ENCODE measurements at places on chromosomes 11 and 22. TPM values are rescaled to one million over a fixed set of nuclear protein-coding genes. Genes with fewer than 3 reads are reported as not detected.

The LIF gene
- 14.8 TPM for polyA plus RNA-seq

The RPUSD4 gene
- polyA plus RNA-seq, result 13.3 TPM

The OR8H1 gene
- not detected for polyA plus RNA-seq

The SART1 gene
- polyA plus RNA-seq, result 37.5 TPM

The APOA1 gene
- 5,326 TPM for polyA plus RNA-seq

The TRIM48 gene
- not detected for polyA plus RNA-seq

The MS4A6A gene
- polyA plus RNA-seq, result 1.4 TPM

The MEI1 gene
- polyA plus RNA-seq, result 0.18 TPM

DNA sequence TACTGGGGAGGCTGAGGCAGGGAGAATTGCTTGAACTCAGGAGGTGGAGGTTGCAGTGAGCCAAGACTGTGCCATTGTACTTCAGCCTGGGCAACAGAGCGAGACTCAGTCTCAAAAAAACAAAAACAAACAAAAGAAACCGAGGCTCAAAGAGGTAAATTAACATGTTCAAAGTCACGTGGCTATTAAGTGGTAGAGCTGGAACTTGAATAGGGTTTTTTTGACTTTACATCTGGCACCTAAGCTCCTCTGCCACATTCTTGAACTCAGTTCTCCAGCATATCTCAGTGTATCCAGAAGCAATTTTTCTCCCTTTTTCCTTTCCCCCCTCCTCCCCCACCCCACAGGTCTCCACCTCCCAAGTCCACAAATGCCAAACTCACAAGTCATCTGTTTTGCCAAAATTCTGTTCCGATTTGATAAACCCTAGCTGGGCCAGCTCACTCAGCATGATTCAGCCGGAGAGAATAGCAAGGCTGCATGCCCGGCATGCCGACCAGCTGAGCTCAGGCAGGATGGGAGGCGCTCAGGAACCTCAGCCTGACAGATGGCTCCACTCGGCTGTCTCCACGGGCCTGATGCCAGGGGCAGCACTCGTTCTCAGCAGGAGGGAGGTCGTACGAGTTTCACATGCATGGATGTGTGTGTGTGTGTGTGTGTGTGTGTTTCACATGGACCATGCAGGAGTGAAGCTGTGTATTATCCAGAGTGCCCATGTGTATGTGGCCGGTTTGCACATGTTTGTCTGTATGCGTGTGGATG, 63.2 kb upstream of the RRAS2 start:
- DNase-seq, result peak; percentile 89

DNA sequence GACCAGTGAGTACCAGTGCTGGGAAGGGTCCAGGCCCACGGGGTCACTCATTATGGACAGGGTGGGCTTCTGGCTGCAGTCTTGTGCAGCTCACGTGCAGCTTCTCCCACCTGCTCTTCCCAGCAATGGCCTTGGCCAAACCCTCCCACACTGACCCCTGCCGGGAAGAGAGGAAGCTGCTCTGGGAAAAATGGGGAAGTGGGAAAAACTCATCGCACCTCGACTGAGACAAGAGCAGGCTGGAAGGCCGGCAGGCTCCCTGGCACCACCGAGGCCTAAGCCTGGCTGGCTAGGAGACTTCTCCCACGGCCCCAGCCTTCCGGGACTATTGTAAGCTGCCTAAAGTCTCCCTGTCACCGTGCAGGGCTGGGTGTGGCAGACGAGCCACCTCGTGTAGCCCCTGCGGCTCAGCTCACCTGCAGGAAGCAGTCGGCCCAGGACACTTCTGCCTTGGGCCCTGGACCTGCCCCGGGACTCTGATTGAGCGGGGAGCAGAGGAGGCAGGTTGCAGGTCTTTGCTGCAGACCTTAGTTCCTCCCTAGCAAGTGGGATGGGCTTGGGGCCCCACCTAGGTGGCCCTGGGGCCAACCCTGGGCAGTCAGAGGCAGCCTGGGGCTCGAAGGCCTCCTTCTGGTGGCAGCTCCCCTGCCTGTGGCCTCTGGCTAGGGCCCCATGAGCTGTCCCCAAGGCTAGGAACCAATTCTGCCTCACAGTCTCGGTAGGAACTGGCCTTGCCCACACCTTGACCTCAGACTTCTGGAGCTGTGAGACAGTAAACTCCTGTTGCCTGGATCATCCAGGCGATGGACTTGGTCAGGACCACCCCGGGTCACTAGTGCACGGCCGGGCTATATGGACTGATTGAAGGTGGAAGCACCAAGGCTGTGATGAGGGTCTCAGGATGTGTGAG, 23.1 kb downstream of the MRGPRG start:
- no peak for DNase-seq

DNA sequence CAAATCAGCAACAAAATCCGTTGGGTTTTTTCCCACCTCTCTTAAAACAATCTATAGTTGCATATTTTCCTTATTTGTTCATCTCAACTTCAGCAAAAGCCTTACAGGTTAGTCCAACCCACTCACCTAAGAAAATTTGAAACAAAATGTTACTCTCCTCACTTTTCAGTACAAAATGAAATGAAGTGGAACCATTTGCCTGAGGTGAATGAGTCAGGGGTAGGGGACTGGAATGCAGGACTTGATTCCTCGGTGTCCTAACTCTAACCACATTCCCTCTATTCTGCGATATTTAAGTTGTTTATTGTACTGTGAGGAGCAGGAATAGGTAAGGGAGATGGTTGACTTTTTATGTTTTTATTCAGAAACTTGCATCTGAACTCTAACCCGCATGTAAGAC, 16.4 kb downstream of the ATP5MG start:
- no peak for DNase-seq

- DNase-seq, result no peak
Measured at GRCh38 chr11:119663279-119663678, 65.7 kb downstream of the NECTIN1 start.

DNA sequence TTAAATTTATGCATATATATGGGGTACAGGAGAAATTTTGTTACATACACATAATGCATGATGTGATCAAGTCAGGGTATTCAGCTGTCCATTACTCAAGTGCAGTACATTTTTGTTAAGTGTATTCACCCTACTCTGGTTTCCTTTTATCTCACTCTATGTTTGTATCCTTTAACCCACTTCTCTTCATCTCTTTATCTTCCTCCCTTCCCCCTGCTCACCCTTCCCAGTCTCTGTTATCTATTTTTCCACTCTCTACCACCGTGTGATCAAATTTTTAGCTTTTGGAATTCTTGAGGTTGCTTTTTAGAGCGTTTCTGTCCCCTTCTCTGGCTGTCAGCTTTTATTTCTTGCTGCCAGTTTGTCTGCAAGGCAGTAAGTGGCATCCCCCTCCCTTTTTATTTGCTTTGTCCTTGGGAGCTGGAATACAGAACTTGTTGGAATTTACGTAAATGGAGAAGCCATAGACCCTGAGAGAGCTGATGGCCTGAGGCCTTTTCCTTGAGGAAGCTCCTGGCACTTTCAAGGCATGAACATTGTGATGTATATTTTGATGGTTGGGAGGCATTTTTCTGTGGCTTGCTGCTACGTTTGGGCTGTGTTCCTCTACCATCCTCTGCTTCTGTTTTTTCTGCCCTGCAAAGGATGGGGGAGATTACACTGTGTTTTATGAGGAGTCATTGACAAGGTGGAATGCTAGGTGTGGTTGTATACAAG, 148.6 kb downstream of the LDLRAD3 start:
- DNase-seq, result no peak

DNA sequence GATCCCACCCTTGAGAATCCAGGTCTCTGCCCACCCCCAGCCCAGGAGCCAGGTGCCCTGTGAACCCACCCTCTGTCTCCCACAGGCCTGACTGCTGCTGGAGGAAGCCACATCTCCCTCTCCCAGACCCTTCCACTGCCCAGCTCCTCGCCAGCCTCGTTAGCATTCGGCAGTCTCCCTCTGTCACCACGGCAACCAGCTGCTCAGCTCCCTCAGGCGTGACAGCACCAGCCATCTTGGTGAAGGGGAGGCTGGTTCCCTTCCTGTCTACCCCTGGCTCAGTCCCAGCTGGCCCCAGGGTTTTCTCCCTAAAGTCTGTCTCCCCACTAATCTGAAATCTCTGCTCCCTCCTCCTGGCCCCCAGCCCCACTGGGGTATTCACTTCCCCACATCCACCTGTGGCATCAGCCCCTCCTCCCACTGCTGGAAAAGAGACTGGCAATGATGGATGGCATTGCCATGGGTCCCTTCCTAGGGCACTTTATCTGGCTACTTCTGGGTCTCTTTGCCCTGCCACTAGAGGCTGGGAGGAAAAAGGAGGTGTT, 28.1 kb downstream of the NRXN2 start:
- no peak for DNase-seq

DNA sequence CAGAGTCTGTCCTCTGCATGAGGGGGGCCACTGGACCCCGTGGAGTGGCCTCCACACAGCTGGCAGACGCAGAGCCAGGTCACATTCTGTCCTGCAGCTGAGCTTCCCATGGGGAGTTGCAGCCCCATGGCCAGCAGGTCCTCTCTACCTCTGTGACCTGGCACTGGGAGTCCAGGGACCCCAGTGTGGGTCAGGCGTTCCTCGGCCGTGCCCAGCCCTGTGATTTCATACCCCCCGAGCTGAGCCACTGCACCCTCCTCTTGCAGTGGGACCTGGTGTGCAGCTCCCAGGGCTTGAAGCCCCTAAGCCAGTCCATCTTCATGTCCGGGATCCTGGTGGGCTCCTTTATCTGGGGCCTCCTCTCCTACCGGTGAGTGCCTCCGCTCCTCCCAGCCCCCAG, 32.2 kb upstream of the SLC22A12 start:
- DNase-seq, result no peak

DNA sequence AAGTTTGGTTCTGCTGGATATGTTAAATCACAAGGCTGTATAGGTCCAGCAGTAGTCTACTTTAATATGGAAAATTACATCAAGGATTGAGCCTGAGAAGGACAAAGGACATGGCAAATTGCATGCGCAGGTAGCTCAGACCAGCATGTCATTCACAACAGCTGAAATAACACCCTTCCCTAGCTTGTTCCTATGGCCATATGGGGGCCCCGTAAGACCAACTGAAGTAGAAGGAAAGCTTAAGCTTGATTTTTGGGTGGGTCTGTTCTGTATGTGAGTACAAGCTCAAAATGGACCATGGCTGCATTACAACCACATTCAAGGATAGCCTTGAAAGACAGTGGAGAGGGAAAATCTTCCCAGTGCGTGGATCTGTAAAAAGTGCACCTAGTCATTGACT, 20.6 kb upstream of the PDE3B start:
- no peak for DNase-seq

DNA sequence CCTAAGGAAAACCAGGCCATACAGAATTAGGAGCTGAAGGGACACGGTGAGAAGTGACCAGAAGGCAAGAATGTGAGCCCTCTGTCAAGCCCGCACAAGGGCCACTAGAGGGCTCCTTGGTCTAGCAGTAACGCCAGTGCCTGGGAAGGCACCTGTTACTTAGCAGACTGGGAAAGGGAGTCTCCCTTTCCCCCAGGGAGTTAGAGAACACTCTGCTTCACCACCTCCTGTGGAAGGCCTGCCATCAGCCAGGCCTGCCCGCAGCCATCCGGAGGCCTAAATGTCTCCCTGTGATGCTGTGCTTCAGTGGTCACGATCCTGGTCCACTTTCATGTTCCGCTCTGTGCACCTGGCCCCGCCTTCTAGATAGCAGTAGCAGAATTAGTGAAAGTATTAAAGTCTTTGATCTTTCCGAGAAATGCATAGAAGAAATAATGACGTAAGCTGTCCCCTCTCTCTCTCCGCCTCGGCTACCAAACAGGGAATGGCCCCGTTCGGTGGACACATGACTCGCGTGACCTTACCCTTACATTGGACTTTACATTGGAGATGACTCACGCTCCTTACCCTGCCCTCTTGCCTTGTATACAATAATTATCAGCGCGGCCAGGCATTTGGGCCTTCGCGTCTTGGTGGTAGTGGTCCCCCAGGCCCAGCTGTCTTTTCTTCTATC, 10.7 kb upstream of the GSTP1 start:
- peak; percentile 84 for DNase-seq

- peak; percentile 28 for DNase-seq
Measured at GRCh38 chr11:47886096-47886495, 37.9 kb upstream of the NUP160 start.

DNA sequence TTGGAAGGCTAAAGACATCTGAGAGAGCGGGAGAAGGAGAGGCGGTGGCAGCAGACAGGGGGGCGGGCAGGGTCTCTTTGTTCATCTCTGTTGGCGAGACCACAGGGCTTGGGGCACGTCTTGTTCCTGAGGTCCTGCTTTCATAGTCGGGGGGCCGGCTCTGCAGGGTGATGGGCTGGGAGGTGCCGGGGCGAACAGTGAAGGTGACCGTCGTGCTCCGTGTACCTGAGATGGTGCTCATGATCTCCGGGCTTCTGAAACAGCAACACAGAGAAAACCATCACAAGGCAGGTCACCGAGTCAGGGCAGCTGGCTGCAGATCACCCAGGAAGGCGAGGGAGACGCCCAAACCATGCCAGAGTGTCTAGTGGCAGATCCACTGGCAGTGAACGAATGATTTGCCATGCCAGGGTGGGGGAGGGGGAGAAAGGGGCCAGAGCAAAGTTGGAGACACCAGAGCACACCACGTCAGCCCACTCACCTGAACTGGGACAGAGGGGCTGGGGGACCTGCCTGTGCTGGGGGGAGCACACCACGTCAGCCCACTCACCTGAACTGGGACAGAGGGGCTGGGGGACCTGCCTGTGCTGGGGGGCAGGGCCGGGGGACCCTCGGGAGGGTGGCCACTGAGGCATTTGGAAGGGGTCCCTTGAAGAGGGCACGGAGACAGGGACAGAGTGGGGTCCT, 75.0 kb downstream of the CTTN start:
- no peak for DNase-seq

DNA sequence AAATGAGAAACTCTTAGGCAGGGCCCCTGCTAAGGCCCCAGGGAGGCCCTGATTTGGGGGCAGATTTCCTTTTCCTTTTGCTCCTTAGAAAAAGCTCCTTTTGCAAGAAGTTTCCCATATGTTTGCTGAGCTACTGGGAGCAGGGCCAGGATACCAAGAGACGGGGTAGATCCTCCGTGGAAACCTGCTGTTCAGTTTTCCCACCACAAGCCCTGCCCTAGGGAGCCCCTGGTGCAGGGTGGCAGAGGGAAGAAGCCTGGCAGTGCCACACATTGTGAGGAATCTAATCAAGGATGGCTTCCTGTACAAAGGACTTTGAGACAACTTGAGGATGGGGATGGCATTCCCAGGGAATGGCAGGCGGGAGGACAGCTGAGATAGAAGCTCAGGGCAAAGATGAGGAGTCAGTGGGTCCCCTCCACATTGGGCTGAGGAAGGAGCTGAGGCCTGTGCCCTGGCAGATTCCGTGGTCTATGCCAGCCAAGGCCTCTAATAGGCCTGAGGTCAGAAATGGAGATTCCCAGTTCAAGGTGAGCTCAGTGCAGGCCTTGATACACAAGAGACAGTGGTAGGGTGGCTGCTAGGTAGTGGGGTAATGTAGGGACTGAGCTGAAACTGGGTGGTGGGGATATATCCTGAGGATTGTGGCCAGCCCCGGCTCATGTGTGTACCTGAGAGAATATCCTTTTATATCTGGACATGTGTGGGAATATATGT, 15.0 kb downstream of the TUB start:
- no peak for DNase-seq

- no peak for DNase-seq
Measured at GRCh38 chr11:120622189-120622875, 110.8 kb downstream of the GRIK4 start.

- DNase-seq, result peak; percentile 61
Measured at GRCh38 chr11:86476109-86476861, 101.6 kb downstream of the CCDC81 start.

Data from hepatocyte (in vitro differentiated cells).